MV-4-11 (cell line): ENCODE measurements at places on chromosomes 5 and 9.

GRCh38 chr9:127628758-127629467 is 16.8 kb downstream of the STXBP1 start:
- no peak for DNase-seq

DNA sequence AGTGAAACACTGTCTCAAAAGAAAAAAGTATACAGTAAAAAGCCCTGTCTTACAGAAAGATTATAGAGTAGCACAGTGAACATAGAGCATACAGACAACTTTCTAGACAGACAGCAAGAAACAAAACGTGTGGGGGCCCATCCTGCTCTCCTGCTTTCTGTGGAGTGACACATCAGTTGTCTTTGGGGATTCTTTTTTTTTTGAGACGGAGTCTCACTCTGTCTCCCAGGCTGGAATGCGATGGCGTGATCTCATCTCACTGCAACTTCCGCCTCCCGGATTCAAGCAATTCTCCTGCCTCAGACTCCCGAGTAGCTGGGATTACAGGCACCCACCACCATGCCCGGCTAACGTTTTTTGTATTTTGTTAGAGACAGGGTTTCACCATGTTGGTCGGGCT is 14.9 kb downstream of the CDHR2 start:
- no peak for DNase-seq

GRCh38 chr9:121773286-121773953 is 122.0 kb downstream of the DAB2IP start:
- no peak for DNase-seq

GRCh38 chr5:83595217-83595616 is 123.7 kb downstream of the VCAN start:
- DNase-seq: no peak

DNA sequence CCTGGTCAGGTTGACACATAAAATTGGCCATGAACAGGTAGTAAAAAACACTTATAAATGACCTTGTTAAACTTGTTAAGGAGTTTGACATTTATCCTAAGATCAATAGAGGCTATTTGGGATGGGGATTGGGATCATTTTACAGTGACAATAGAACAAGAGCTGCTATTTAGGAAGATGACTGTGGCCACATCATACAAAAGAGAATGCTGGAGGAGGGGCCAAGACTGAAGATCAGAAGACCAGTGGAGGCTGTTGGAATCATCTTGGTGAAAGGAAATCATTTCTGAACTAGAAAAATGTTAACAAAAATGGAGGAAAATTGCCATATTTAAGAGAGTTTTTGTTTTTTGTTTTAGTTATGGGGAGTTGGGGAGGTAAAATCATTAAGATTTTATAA is 304.8 kb upstream of the TLE4 start:
- no peak for DNase-seq

DNA sequence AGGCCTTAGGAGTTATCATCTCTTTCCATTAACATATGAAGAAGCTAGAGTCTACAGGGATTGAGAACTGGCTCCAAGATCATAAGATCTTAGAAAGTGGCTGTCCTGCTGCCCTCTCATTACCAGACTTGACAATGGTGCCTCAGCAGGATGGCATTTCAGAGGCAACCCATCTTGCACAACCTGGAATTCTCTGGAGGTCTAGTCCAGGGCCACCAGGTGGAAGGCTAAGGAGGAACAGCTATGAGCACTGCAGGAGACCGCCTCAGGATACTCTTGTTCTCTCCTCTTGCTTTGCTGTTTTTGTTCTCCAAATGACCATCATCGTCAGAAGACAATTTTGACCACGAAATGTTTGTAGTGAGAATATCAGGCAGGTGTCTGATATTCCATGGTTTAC is 322.6 kb downstream of the FBXL17 start:
- no peak for DNase-seq

- DNase-seq: no peak
Observed at GRCh38 chr5:93658044-93658443, 75.0 kb downstream of the NR2F1 start.

DNA sequence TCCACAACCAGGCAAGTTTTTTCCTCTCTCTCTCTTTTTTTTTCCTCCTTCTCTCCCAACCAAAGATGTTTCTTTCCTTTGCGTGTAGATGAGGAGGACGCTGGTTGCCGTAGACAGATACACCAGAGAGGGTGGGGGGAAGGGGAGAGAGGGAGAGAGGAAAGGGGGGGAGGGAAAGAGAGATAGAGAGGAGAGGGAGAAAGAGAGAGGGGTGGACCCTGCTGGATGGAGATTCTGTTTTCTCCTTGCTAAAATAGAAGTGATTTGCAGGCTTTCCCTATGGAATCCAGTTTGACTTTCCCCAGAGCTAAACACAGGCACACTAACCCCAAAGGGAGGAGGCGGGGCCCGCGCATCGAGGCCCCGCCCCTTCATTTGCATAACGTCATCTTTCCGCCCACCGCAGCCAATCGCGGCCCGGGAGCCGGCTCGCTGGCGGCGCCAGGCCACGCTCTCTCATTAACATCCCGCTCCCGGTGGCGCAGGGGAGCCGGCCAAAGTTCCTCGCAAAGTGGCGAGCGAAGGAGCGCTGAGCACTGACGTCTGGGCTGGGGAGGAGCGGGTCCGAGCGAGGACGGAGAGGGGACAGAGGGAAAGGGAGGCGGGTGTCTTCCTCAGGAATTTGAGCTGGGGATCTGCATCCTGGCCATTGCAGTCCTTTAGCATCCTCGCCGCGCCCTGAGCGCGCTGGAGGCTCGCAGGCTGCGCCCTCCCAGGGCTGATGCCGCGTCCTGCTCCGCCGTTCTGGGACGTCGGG is 487 bp upstream of the EBF1 start:
- peak; percentile 71 for DNase-seq

GRCh38 chr5:23112237-23112636 is 259.1 kb upstream of the CDH12 start:
- DNase-seq: no peak

- DNase-seq: no peak
Observed at GRCh38 chr9:97528529-97529230, 27.2 kb downstream of the TMOD1 start.

DNA sequence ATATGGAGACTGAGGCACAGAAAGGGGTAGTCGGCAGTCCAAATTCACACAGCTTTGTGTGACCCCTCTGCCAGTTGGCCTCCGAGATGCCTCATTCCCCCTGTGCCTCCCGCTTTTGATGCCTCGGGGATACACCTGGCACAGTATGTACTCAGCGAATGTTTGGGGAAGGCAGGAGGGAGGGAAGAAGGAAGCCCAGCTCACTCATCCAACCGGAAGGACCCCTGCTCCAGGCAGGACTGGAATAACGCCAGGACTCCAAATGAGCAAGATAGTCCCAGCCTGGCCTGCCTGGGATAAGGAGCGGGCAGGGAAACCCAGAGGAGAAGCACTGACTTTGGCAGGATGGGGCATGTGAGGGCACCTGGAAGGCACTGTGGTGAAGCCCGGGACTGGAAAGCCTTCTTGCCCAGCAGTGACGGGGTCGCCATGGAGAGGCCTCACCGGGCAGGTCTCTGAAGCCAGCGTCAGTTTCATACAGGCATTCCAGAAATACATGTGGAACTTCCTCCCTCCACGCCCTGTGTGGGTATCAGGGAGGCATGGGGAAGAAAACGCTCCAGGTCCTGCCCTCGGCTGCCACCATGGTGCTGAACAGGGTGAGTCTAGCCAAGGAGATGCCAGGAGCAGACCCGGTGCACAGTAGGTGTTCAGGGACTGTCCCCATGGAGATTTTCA is 20.3 kb downstream of the LMX1B start:
- no peak for DNase-seq

DNA sequence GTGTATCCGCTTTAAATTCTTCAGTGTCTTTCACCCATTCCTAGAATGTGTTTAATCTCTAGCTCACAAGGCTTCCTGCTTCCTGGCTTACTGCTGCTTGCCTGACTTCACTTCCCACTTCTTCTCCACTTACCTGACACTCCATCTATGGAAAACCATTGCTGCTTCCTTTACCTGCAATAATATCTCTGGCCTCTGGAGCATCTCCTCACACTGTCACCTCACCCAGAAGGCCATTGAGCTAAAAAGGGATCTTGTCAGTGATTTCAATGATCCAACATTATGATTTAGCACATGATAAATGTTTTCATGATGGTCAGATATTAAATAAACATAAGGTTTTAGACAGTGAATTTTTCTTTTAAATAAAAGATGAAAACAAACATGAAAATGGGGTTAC is 281.1 kb downstream of the MRPS30 start:
- no peak for DNase-seq

DNA sequence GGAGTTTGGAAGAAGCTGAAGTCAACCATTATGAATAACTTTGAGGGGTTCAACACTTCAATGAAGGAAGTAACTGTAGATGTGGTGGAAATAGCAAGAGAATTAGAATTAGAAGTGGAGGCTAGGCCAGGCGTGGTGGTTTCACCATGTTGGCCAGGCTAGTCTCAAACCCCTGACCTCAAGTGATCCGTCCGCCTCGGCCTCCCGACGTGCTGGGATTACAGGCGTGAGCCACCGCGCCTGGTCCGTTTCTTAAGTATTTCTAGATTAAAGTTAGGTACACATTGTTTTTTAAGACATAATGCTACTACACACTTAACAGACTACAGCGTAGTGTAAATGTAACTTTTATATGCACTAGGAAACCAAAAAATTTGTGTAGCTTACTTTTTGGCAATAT is 14.1 kb downstream of the FNIP1 start:
- DNase-seq: no peak

DNA sequence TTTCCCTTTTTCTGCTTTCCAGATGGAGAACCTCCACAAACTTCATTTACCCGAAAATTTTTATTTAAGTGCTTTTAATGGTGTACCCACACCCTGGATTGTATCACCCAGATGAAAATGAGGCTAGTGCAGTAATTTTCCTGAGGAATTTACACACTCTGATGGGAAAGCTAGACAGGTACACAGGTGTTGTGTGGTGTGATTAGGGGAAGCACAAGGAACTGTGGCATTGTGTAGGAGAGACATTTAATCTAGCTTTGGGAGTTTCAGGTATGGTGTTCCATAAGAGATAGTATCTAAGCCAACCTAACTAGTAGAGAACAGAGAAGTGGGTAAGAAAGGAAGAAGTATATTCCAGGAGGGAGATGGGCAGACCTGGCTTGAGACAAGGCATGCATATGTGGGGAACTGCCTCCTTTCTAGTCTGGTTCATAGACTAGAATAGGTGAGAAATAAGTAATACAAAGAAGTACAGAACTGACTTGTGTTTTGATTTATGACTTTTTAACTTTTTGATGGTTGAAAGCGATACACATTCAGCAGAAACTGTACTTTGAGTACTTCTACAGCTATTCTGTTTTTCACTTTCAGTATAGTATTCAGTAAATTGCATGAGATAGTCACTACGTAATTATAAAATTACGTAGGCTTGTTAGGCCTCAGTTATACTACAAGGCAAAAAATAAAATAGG is 22.9 kb upstream of the ROPN1L start:
- DNase-seq: no peak

DNA sequence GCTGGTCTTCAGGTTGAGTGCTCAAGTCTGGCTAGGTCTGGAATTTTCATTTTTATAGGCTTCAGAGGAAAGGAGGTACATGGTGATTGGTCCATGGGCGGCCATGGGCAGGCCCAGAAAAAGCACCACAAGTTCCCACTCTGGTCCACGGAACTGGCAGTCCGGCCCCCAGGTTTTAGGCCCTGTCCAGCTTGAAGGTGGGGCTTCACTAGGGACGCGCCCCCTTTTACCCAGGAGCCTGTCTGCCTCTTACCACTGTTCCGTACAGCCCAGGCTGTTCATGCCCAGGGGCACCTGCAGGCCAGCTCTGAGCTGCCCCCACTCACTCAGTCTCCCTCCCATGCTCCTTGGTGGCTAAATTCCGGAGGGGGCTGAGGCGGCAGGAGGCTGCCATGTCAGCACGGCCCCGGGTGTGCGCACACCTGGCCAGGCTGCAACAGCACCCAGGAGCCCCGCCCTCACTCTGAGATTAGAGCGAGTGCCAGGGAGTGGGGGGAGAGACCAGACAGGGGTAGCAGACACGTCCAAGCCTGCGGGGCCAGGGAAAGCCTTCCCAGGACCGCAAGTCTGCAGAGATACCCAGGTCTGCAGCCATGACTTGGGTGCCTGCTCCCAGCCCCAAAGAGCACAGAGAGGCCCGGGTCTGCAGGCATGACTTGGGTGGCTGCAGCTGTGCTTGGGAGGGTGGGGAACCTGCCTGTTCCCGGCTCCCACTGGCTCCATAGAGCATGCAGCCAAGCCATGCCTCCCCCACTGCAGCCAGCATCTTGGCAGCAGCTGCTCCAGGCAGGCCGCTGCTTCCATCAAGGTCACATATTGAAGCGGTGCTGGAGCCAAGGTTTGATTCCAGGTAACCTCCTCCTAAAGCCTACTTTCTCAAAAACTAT is 390.2 kb upstream of the SGCD start:
- DNase-seq: no peak

DNA sequence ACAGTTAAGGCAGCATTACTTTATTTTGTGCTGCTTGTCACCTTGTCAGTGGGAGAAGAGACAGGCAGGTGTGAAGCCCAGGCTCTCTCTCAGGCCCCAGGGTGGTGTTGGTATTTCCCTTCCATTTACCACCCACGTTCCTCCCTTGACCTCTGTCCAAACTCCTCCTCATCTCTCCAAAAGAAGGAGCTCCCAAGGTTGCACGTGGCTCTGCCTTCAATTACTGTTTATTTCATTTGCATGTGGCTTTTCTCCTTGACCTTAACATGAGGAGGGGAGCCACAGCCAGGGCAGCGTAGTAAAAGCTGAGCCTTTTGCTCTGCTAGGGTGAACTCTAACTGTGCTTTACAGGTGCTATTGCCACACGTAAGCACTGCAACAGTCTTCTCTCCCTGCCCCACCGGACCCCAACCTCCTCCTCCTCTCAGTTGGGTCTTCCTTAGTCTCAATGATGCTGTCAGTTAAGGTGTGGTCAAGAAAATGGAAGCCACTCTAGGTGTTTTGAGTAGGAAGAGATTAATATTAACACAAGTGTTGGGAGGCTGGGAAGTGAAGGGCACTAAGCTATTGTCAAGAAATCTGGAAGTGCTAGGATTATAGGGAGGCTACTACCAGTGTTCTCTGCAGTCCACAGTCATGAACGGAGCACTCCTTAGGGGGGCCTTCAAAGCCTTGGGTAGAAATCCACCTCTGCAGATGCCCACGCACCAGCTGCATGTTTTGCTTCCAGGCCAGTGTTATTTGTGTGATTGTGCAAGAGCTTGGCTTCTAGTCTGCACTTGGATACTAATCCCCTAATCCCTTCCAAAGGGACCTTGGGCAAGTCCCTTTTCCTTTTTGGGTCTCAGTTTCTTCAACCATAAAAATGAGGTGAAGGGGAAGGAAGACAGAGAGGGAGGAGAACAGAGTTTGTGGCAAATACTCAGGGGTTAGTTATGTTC is 3.9 kb upstream of the ALDH1B1 start:
- DNase-seq: peak; percentile 76

- no peak for DNase-seq
Observed at GRCh38 chr9:135498381-135499126, 1.9 kb upstream of the MRPS2 start.

- DNase-seq: no peak
Observed at GRCh38 chr5:38445374-38446028, 110.9 kb downstream of the LIFR start.

DNA sequence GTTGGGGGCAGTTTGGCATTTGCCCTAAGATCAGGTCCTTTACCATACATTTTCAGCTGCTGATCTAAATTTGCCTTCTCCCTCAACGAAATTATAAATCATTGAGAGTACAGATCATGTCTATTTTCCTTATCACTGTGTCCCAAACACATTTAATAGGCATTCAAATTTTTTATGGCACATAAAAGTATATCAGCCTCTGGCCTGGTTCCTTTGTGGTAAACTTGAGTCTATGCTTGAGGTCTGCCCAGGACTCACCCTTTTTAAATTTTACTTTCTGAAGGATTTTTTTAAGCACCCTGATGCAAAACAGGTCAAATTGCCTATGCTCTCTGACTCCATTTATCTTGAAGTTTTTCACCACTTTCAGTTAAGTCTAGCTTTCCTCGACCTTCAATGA is 163.6 kb upstream of the GRIN3A start:
- no peak for DNase-seq
